ENCODE measurements at places on chromosomes 4 and X.

DNA sequence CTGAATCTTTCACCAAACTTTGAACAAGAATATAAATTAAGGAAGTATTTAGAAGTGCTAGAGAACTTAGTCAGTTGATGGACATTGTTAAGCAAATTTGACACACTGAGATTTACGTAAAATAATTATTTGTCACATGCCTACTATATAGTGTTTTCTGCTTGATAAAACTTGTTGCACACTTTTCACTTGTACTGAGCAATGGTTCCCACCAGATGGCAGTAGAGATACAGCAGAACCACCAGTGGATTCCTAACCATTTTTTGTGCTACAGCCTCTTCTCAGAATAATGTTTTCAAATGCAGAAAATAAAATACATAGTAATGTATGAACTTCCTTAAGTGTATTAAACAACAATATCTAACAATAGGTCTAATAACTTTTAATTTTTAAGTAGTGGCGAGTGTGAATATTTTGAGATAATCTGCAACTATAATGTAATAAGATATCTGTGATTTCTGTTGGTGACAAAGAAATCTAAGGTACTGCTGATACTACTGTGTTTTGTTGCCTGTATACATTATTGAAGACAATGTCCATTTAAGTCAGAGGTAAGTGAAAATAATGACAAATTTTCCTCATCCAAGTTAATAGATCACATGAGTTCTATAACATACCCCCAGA, 81.2 kb downstream of the APOOL start:
- DNase-seq = no peak

GRCh38 chr4:13309751-13310150, 174.4 kb downstream of the RAB28 start:
- no peak for DNase-seq

- no peak for DNase-seq
Measured at GRCh38 chr4:114017120-114017917, 37.9 kb upstream of the ARSJ start.

GRCh38 chr4:165873298-165874071, 448 bp downstream of the TLL1 start:
- no peak for DNase-seq

DNA sequence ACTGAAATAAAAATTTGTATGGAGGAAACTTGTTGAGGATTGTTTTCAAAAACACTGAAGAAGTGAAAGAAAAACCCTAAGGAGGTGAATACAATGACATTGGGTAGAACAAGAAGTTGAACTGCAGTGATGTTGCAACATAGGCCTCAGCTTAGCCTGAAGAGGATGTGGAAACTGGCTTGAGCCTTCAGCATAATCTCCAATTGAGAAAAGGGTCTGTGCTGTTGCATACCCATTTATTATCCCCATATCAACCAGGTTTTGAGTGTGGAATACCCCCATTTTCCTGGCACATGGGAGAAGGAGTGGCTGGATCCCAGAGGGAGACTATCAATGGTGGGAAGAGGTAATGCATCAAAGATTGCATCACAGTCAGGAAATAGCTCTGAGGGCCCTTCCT, 695.0 kb upstream of the HS3ST1 start:
- no peak for DNase-seq

- DNase-seq = no peak
Measured at GRCh38 chr4:118260309-118260708, 92.5 kb downstream of the PRSS12 start.

GRCh38 chr4:107220976-107221375, 184.9 kb upstream of the DKK2 start:
- DNase-seq = no peak

DNA sequence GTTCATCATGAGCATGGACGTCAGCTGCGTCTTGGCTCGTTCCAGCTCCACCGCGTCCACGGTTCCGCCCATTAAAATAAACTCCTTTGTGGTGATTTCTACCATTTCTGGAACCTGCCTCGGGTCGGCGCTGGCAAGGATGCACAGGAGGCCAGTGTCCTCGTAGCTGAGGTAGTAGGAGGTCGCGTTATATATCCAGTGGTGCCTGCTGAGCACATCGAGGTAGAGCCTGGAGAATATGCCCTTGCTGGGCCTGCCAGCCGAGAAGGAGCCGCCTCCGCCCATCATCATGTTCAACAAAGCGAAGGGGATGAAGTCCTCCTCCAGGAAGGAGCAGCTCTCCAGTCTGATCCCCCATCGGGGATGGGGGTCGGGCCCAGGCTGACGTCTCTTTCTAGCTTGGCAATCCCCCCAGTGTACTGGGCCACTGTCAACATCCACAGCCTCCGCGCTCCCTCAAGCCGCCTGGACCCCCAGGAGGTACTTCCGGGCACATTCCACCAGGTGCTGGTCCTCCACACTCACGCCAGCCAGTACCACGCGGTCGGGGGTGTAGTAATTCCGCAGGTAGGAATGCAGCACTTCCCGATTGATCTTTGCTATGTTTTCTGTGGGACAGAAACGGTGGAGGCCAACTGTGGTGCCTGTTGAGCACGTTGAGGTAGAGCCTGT, 120.9 kb upstream of the GRID2 start:
- DNase-seq = no peak

GRCh38 chr4:40454816-40455215, 119.7 kb downstream of the CHRNA9 start:
- no peak for DNase-seq

GRCh38 chrX:65598559-65599147, 64.1 kb upstream of the LAS1L start:
- no peak for DNase-seq

DNA sequence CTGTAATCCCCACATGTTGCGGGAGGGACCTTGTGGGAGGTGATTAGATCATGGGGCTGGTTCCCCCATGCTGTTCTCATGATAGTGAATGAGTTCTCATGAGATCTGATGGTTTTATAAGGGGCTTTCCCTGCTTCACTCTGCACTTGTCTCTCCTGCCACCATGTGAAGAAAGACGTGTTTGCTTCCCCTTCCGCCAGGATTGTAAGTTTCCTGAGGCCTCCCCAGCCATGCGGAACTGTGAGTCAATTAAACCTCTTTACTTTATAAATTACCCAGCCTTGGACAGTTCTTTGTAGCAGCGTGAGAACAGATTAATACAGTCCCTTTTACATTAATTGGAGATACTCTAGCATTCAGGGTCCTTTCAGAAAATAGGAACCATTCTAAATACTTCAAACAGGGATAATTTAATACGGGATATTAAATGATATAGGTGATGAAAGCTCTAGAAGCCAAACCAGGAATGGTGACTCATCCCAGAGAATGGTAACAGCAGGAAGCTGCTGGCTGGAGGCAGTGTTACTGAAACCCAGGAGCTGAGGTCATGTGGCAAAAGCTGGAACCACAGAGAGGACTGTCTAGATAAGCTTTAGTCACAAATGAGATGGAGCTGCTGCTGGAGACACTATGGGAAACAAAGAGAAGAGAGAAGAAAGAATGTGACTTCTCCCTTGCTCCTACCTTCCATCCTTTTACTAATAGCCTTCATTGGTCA, 57.3 kb downstream of the GSTCD start:
- DNase-seq = no peak

GRCh38 chr4:19241895-19242294, 1009.8 kb upstream of the SLIT2 start:
- DNase-seq = no peak

DNA sequence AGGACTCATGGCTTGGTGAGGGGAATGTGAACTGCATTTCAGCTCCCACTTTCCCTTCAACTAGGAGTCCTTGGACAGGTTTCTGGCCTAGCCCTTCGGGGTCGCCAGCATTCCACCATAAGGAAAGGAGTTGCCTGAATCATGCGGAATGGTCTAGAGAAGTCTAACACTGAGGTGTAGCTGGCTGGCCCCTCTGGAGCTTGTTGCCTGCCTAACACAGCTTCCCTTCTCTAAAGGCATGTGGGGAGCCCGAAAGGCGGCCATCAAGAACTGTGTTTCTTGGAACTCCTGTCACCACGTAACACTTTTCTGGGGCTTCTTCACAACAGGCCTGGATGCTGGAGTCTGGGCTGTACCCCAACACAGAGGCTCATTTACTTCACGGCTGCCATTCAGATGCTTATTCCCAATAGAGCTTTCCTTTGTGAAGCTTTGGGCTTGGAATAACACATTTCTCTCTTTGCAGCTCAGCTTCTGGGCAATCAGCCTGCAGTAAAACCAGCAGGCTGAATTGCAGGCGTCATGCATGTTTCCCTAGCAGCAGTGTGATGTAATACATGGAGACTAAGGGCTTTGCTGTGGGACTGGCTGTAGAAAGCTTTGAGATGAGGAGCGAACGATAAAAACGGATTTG, 5.4 kb downstream of the GABRQ start:
- no peak for DNase-seq

- no peak for DNase-seq
Measured at GRCh38 chr4:15376594-15376993, 51.2 kb upstream of the C1QTNF7 start.

DNA sequence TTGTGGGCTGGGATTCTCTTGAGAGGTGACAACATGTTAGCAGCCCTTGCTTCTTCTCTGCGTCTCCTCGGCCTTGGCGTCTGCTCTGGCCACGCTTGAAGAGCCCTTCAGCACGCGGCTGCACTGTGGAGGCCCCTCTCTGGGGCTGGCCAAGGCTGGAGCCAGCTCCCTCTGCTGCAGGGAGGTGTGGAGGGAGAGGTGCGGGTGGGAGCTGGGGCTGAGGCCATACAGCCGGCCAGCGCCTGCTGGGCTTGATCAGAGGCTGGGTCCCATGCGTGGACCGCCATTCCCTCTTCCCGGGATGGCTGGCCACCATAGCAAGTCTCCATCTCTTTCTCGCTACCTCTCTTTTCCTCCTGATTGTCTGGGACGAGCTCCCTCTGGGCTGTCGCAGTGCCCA, 539.0 kb downstream of the PCDH7 start:
- DNase-seq = no peak

DNA sequence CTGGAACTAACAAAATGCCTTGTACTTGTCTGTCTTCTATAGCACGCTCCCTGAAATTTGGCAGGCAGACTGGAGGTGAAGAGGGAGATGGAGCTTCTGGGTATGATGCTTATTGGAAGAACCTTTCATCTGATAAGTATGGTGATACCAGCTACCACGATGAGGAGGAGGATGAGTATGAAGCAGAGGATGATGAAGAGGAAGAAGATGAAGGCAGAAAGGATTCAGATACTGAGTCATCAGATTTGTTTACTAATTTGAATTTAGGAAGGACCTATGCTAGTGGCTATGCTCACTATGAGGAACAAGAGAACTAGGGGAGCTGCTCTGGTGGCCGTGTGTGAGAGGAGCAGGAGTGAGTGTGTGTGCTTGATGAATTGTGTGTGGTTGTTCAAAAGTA, 13.0 kb downstream of the ZNF330 start:
- no peak for DNase-seq

- DNase-seq = no peak
Measured at GRCh38 chr4:185217408-185217975, 8.1 kb downstream of the SNX25 start.

DNA sequence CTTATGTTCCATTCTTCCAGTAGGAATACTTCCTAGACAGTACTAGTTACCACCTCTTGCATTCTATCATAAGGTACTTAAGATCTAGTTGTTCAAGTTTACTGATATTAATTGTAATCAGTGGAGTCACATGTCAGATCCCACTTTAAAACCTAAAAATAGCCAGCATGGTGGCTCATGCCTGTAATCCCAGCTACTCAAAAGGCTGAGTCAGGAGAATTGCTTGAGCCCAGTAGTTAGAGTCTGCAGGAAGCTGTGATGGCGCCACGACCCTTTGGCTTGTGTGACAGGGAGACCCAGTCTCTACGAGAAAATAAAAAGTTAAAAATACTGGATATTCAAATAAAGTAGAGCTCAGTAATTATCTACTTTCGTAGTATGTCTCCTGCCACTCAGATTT, 57.7 kb downstream of the MAD2L1 start:
- no peak for DNase-seq

GRCh38 chrX:10350981-10351380, 194.2 kb downstream of the CLCN4 start:
- no peak for DNase-seq

- no peak for DNase-seq
Measured at GRCh38 chr4:107751670-107752069, 31.6 kb upstream of the PAPSS1 start.

- no peak for DNase-seq
Measured at GRCh38 chrX:42229533-42229932, 306.2 kb upstream of the CASK start.

GRCh38 chr4:145882604-145883003, 56.0 kb downstream of the ZNF827 start:
- DNase-seq = no peak

- no peak for DNase-seq
Measured at GRCh38 chr4:11470438-11471045, 41.8 kb upstream of the HS3ST1 start.

DNA sequence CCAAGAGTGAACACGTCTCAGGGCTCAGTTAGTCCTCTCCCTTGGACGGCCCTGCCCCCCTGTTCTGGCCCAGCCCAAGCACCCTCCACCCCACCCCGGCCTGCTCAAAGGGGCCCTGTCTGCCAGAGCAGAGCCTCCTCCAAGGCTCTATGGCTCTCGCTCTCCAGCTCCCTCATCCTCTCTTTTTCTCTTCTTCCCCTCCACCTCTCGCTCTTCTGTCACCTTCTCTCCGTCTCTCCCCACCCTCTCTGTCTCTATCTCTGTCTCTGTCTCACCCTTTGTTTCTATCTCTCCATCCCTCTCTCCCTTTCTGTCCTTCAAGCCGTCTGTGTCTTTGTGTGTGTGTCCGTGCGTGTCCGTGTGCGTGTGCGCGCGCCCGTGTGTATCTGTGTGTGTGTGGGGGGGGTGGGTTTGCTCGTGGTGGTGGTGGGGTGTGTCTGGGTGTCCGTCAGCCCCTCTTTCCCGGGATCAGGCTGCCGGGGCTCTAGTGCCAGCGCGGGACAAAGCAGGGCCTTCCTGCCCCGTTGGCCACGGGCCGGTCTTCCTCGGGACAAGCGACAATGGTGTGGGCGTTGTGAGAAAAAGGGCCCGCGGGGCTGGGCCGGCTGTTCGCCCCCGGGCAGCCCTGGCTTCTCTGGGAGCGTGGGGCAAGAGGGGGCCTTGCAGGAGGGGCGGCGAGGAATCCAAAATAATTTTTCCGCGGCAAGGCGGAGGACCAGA, 8.7 kb downstream of the FRG2 start:
- DNase-seq = no peak

DNA sequence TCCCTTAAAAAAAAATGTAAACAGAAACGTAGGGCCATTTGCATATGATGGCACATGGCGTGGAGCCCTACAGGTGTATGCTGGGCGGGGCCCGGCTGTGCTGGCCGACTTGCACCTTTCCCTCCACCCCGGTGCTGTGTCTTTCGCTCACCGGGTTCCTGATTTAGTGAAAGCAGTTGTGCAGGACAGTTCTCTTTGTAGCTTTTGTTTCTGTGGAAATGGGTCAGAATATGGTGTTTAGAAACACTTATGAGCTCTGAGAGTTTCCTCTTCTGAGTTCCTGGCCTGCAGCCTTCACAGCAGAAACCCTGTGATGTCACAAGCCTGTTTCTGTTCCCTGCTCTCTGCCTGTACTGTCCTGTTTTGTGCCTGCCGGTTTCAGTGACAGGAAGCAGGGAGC, 22.5 kb upstream of the MSANTD1 start:
- DNase-seq = no peak

Measured in activated effector memory CD4-positive, alpha-beta T cell treated with anti-CD3 and anti-CD28 coated beads, Interleukin-2, amount 50 U/mL, for 16 hours (primary cell).